Stimulated activated CD8-positive, alpha-beta memory T cell treated with anti-CD3 and anti-CD28 coated beads, Interleukin-4, amount 100 ng/mL, for 1 hour (primary cell): ENCODE measurements at places on chromosomes 11 and 22.

- DNase-seq = peak; percentile 72
Measured at GRCh38 chr11:66045177-66045639, 3.8 kb downstream of the GAL3ST3 start.

DNA sequence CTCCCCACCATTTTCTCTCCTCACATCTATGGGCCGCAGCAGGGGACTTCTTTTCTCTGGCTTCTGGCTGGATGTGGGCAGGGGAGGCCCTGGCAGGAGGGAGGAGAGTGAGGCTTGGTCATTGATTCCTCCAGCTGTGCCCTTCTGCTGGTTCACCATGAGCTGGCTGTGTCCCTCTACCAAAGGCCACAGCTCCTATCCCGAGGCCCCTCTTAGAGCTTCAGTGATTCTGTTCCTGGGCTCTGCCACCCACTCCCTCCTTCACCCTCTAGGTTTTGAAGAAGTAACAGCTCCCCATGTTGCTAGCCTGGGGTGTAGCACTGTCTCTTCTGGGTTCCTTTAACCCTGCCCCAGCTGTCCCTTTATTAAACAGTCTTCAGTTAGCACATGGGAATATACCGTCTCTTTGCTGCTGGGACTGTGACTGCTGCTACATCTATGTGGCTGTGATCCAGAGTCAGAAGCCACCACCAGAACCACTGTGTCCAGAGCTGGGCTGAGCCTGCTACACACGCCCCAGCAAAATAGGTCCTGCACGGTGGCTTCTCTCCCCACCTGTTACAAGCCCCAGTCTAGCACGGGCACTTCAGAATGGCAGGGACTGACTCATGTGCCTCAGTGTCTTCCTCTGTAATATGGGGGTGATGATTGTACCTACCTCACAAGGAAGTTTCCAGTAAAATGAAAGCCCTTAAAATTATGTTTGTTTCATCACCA, 578 bp upstream of the PARVG start:
- DNase-seq = no peak

DNA sequence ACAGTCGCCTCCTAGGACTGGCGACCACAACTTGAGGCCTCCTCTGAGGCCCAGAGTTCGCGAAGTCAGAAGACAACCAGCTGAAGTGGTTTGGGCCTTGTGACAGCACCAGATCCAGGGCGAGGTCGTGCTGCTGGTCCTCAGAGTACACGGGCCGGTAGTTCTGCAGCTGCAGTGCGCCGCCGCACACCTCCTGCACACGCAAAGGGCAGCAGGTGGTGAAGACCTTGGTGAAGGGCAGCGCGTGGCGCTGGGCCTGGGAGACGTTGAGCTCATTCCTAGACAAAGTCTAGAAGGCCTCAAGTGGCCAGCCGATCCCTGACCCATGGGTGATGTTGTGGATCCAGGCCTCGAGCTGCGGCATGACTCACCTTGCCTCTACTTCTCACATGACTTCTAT, 18.2 kb downstream of the CD3E start:
- no peak for DNase-seq

DNA sequence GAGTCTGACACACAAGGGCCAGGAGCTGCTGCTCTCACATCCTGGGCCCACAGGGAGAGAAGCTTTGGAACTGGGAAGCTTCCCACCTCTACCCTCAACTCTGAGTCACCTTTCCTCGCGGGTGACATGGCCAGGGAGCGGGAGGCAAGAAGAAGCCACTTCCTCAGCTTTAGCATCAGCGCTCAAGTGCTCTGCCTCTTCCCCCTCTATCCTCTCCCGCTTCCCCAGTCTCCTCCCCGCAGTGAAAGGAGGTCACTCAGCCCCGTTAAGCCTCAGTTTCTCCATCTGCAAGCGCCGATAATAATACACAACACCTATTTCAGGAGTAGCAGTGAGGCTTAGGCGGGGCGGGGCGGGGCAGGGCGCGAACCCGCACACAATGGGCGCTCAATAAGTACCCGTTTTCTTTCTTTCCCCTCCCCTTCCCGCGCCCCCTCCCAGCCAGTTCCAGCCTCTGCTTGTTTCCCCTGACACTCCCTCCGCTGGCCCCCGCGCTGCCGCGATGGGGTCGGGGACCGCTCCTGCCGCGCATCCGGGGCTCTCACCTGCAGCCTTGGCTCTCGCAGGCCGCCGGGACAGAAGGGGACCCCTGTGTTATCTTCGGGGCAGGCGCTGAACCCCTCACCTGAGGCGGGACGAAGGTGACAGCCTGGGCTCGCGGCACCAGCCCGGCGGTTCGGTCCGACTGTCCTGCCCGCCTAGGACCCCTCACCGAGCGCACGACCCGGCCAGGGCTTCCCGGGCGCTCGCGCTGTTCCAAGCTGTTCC, 892 bp downstream of the GDPD5 start:
- no peak for DNase-seq

DNA sequence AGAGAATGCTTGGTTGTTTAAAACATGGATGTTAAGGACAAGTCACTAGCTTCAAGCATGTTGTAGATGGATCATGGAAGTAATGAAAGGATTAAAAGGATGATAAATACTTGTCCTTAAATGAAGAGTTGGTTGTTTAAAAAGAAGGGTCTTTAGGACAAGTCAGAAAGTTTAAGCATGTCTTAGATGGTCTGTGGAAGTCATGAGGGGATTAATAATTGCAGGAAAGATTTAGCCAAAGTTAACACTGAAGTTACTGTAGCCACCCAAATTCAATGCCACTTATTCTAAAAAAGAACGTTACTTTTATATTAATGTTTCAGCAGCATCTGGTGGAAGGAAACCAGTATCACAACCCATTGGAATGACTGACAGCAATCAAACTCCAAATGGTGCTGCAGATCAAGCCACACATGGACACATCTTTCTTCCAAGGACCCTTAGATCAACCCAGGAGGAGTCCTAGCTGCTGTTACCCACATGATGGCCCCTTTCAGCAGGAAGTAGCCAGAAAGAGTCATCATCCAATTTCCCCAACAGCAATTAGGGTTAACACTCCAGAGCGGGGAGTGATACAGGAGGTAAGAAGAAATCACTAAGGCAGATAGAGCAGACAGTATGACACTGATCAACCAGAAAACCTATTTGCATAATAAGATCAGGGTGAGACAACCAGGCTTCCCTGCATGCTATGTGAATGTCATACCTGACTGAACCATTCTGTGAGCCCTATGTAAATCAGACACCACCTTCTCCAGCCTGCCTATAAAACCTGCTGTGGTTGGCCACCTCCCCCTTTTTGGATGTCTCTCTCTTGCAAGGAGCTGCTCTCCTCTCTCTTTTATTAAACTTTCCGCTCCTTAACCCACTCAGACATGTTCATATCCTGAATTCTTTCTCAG, 88.4 kb upstream of the GNAZ start:
- DNase-seq = no peak

- no peak for DNase-seq
Measured at GRCh38 chr11:128269466-128269865, 317.9 kb downstream of the ETS1 start.

DNA sequence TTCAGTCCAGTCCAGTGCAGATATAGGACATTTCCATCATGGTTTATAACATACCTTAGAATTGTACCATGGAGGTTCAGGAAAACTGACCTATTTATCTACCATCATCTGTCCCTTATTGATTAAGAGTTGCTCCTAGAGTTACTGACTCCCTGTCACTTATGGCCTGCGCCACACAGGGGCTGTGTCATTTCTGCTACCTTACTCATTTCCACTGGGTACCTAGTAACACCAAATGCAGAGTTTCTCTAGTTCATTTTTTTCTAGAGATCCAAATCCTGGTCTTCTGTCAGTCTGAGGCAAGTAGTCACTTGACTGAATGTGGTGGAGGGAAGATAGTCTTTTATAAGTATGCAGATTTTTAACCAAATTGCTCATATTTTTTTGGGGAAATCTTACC, 59.2 kb downstream of the PDE3B start:
- DNase-seq = no peak

DNA sequence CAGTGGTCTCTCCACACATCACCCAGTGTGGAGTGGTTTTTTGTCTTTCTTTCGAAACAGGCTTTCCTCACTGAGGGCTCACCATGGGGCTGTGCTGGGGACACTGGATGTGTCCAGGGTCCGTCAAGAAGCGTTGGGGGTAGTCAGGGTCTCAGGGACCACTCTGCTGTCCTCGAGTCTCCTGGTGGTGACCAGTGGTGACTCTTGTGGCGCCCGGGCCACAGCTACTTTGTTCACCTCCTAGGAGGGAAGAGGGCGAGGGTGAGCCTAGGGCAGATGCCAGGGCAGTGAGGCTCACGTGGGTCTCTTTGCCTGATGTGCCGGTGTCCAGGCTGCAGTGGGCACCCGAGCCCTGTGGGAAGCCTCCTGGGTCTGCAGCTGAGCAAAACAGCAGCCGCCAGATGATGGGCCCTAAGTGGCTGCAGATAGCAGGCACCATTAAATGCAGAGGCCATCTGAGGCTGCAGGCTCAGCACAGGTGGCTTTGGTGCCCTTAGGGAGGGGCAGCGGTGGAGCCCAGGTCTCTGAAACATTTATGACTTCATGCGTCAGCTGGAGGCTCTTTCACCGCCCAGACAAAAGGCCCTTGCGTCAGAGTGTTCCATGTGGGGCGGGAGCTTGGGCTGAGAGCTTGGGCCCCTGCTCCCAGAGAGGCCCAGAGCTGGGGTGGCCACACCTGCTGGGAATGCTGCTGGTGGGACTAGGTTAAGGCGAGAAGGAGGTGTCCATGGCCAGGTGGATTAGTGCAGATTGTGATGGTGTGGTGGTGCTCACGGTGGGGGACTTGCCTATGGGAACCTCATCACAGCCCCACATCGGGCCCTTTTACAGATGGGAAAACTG, 29.5 kb downstream of the KCNQ1 start:
- no peak for DNase-seq

- DNase-seq = no peak
Measured at GRCh38 chr11:47577460-47578041, 1.2 kb downstream of the KBTBD4 start.

GRCh38 chr11:129989149-129989813, 13.4 kb downstream of the PRDM10 start:
- DNase-seq = no peak

DNA sequence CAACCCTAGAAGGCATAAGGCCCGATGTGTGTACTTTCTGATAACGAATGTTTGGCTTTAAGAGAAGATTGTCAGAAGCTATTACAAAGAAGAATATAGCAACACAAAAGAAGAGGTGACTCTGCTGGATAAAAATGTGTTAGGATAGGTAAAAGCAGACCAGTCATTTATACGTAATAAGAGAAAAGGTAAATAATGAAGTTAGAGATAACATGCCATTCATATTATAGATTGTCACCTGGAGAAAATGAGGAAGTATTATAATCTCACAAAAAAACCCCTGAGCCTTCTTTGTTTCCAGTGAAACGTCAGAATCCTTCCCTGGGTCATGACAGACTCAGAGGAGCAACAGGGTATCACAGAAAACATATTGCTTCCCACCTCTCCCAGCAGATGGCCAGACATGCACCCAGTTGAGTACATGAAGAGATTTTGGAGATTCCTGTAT, 36.1 kb downstream of the PPFIA1 start:
- no peak for DNase-seq

DNA sequence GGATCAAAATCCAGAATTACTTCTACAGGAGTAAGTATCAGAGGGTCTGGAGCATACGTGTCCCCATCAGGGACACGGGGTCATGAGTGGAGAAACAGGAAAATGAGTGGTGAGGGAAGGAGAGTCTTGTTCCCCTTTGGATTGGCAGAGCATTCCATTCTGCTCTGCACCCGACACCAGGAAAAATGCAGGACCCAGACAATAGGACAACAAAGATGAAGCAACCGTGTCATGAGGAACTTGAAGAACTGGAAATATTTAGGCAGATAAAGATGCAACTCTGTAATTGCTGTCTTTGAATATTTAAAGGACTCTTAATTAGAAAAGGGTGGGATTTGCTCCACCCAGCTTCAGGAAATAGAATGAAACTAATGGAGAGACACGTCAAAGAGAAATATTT, 89.0 kb upstream of the BLID start:
- DNase-seq = no peak

GRCh38 chr11:6413791-6414201, 5.1 kb downstream of the APBB1 start:
- DNase-seq = no peak

DNA sequence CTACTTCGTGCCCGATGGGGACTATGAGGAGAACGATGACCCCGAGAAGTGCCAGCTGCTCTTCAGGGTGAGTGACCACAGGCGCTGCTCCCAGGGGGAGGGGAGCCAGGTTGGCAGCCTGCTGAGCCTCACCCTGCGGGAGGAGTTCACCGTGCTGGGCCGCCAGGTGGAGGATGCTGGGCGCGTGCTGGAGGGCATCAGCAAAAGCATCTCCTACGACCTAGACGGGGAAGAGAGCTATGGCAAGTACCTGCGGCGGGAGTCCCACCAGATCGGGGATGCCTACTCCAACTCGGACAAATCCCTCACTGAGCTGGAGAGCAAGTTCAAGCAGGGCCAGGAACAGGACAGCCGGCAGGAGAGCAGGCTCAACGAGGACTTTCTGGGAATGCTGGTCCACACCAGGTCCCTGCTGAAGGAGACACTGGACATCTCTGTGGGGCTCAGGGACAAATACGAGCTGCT, 751 bp downstream of the FIBIN start:
- DNase-seq = no peak

DNA sequence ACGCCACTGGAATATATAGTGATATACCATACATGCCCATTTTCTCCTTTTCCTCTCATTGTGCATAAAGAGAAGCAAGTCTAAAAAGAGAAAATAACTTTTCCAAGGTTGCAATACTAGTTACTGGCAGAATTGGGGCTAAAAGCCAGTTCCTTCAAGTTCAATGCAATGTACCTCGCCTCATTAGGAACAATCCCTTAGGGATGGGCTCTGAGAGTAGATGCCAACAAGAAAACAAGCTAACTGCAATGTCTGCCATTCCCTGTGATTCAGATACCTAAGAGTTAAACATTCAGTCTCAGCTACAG, 114.3 kb downstream of the RBFOX2 start:
- DNase-seq = no peak

DNA sequence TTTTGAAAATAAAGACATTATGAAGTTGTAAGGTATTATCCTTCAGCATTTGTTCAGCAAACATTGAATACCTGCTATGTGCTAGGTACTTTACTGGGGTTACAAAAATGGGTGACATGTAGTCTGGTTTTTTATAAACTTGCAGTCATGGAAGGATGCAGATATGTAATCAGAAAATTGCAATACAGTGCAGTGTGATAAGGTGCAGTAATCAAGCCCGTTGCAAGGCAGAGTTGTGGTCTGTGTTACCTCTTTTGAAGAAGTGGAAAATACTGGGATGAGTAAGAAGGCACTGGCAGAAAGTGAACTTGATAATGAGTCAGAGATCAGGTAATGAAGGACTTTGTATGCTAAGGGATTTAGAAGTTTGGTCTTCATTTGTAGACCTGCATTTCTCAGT, 8.1 kb downstream of the FBXO7 start:
- no peak for DNase-seq
